ENCODE measurements at places on chromosomes 6 and 20.
A peak's percentile ranks its signal among the peaks of the same experiment; 100 is the strongest.

GRCh38 chr20:1306316-1307135, 22.4 kb downstream of the SDCBP2 start:
- DNase-seq, result no peak
- peaks cover 7% of the 10 kb centered on the region for H3K36me3 ChIP-seq
- H3K4me3 ChIP-seq, result no peak overlapping the region
- no peaks in the 10 kb centered on the region for H3K4me1 ChIP-seq

- DNase-seq, result no peak
- H3K27ac ChIP-seq, result no peak overlapping the region
- no peaks in the 10 kb centered on the region for H3K36me3 ChIP-seq
- H3K4me3 ChIP-seq, result no peak overlapping the region
Measured at GRCh38 chr6:129351807-129352206, 358.2 kb downstream of the ARHGAP18 start.

DNA sequence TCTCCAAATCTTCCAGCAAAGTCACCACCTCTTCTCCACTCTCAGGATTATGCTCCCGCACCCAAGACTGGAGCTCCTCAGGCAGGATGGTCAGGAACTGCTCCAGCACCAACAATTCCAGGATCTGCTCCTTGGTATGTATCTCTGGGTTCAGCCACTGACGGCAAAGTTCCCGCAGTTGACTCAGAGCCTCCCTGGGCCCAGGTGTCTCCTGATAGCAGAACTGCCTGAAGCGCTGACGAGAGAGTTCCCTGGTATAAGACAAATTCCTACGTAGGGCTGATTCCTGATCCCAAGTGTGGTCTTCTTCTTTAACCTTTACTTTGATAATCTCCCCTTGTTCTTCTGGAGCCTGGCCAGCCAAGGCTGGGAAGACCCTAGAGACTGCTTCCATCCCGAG, 60.6 kb downstream of the GPX5 start:
- no peaks in the 10 kb centered on the region for H3K27me3 ChIP-seq
- no peak overlapping the region for H3K27ac ChIP-seq
- no peak for DNase-seq

- no peak overlapping the region for H3K4me3 ChIP-seq
- no peak for DNase-seq
- H3K36me3 ChIP-seq, result no peaks in the 10 kb centered on the region
- H3K27ac ChIP-seq, result no peak overlapping the region
- H3K27me3 ChIP-seq, result no peaks in the 10 kb centered on the region
- H3K4me1 ChIP-seq, result no peaks in the 10 kb centered on the region
Measured at GRCh38 chr20:22827916-22828315, 207.2 kb upstream of the SSTR4 start.

DNA sequence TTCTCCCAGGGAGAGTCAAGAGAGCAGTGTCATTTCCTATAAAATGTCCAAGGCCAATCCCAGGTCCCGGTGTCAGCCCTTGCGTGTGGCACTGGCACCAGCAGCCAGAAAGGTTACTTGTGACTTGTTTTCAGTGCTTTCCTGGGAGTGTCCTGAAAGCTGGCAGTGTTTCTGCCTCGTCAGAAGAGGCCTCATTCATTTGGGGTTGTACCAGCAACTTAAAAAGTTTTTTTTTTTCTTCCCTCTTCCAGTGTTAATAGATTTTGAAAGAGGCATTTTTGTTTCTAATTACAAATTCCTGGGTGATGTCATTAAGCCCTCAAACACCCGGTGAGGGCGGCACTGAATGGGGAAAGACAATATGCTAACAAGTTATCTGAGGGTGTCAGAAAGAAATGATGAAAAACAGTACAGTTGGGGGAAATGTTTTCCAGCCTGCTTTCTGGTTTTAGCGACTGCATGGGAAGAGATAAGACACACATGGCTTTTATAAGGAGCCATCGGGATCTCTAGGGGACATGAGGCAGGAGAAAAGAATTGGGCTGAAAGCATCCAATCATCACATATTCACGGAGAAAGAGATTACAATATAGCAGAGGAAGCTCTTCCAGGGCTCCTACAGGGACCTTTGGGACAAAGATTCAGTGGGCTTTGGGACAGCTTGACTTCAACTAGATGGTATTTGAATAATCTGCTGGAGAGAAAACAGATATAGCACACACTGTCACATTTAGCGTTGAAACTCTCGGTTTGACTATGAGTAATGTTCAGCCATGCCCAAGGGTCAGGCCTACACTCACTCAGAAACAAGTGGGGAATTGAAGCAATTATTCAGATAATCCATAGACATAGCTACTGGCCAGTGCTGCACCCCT, 153.0 kb downstream of the BCAS1 start:
- no peaks in the 10 kb centered on the region for H3K27me3 ChIP-seq
- H3K4me3 ChIP-seq, result no peak overlapping the region
- H3K36me3 ChIP-seq, result no peaks in the 10 kb centered on the region
- peak; percentile 42 for DNase-seq
- peaks cover 26% of the 10 kb centered on the region for H3K4me1 ChIP-seq

All from fibroblast of lung (primary cell).